ENCODE measurements at places on chromosomes 3 and 15. TPM values are rescaled to one million over a fixed set of nuclear protein-coding genes. Genes with fewer than 3 reads are reported as not detected.

Gene CFAP91
- 0.22 TPM for total RNA-seq

Gene LYSMD2
- 26.8 TPM for total RNA-seq

Gene CMTM8
- 1.6 TPM for total RNA-seq

Gene FANCD2OS
- not detected for total RNA-seq

Gene ACTC1
- not detected for total RNA-seq

Gene BCL2A1
- not detected for total RNA-seq

Gene KCNMB2
- total RNA-seq, result not detected

All from lung microvascular endothelial cell (primary cell).